ENCODE measurements at places on chromosomes 7 and 10.

GRCh38 chr7:102079140-102080018, 207.3 kb upstream of the SH2B2 start:
- no peak for DNase-seq

DNA sequence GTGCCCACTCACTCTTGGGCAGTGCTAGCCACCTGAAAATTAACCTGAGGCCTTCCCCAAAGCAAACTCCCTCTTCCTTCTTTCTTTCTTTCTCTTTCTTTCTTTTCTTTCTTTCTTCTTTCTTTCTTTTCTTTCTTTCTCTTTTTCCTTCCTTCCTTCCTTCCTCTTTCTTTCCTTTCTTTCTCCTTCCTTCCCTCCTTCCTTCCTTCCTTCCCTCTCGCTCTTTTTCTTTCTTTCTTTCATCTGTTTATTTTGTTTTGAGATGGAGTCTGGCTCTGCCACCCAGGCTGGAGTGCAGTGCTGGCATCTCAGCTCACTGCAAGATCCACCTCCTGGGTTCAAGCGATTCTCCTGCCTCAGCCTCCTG, 17.0 kb upstream of the KPNA7 start:
- no peak for DNase-seq

DNA sequence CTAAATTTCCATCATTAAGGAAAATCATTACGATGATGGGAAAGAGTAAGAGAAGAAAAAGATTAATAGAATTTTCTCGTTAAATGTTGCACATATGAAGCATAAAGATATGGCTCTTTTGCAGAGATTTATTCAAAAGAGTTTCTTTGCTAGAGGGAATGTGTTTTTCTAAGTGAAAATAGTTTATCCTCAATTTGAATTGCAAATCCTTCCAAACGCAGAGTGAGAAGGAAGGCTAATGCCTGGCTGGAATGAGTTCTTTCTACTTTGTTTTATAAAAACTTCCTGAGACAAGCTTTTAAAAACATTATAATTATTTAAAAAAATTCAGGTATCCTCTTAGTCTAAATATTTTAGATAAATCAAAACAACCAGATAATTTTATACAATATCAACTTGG, 14.2 kb downstream of the CYP26A1 start:
- no peak for DNase-seq

GRCh38 chr10:3195286-3195685, 22.7 kb upstream of the PITRM1 start:
- no peak for DNase-seq

- no peak for DNase-seq
These were observed 3.9 kb upstream of the NRF1 start for GRCh38 chr7:129607471-129608120.

- no peak for DNase-seq
These were observed 9.7 kb downstream of the NPTX2 start for GRCh38 chr7:98626460-98627412.

GRCh38 chr7:9149499-9150082, 716.2 kb downstream of the NXPH1 start:
- DNase-seq: no peak

- no peak for DNase-seq
These were observed 78.6 kb upstream of the ARMC3 start for GRCh38 chr10:22849077-22849805.

GRCh38 chr7:92834507-92835260, 1.7 kb downstream of the CDK6 start:
- no peak for DNase-seq

GRCh38 chr7:28551331-28551730, 139.0 kb downstream of the CREB5 start:
- DNase-seq: no peak
